Activated CD8-positive, alpha-beta memory T cell treated with anti-CD3 and anti-CD28 coated beads for 4 hours (primary cell): ENCODE measurements at places on chromosomes 12 and 14.

DNA sequence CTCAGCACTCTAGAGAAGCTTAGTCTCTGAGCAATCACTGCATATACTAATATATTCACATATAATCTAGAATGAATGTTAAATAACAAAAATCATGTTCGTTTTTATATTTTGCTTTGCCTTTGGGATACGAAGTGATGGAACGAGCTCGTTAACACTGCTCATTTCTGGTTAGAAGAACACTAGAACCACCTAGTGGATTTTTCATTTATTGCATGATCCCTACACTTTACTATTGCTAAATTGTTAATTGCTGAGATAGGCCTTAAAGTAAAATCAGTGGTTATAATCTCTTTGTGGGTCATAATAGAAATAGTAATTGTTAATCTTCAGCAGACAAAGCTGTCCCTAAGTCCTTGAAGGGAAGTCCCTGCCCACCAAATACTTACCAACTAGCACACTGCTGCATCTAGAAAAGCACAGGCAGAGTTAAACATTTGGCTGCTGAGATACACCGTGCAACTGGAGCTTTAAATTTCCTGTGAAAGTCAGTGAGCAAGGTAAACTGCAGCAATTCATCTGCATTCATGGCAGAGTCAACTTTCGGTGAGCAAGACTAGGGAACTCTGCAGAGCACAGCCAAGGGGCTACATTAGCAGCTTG, 353.7 kb downstream of the APAF1 start:
- no peak for DNase-seq

- DNase-seq = no peak
These were observed 138.4 kb downstream of the STXBP6 start for GRCh38 chr14:24911324-24912109.

- no peak for DNase-seq
These were observed 356.0 kb downstream of the BCL11B start for GRCh38 chr14:98916036-98916435.

DNA sequence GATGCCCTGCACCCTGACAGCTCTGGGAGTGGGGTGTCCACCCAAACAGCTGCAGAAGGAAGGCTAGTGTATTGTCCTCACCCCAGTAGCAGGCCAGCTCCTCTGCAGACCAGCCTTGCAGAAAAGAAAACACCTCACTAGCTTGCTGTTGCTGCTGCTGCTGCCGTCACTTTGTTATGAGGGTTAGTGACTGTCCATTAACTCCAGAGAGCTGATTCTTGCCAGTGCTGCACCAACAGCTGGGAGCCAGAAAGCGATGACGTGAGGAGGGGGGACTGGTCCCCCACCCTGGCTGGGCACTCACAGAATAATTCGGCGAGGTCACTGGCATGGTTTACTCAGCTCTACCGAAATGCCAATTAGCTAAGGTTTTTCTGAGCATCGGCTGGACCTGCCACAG, 2.8 kb downstream of the SYNDIG1L start:
- DNase-seq = no peak

DNA sequence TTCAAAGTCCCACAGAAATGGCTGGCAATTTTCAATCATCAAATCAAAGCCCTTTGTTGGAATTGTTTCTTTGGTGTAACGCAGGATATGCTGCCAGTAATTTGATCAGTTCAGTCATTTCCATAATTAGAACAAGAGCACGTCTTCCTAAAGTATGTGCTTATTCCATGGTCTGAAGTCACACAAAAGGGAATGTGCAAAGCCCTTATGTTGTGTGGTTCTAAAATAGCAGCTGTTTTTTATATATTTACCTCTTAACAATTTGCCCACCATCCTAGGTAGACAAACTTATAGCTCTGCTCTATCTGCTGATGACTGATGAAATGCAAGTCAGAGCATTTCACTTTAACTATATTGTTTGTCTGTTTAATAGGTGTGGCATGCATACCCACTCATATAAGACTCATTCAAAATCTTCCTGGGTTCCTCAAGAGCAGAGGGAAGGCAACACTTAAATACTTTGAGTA, 176.1 kb upstream of the SLC38A2 start:
- no peak for DNase-seq

DNA sequence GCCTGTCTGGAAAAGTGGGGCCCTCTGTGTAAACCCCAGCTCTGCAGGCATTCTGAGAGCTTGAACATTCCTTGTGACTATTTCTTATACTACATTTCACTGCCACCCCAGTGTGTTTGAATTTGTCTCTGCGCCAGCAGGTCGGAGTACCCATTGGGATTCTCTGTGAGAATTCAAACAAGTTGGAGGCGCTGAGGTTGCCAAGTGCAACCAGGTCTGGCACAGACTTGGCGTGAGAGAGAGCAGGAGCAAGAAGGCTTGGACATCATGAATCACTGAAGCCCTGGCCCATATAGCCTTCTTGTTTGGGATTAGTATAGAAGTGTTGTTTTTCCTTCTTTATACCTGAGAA, 33.0 kb upstream of the ATP2A2 start:
- no peak for DNase-seq

GRCh38 chr14:81681541-81681940, 147.9 kb upstream of the SEL1L start:
- no peak for DNase-seq

- DNase-seq = no peak
These were observed 32.9 kb downstream of the C14orf132 start for GRCh38 chr14:96072076-96072475.

GRCh38 chr12:88243982-88244381, 101.9 kb downstream of the TMTC3 start:
- no peak for DNase-seq

DNA sequence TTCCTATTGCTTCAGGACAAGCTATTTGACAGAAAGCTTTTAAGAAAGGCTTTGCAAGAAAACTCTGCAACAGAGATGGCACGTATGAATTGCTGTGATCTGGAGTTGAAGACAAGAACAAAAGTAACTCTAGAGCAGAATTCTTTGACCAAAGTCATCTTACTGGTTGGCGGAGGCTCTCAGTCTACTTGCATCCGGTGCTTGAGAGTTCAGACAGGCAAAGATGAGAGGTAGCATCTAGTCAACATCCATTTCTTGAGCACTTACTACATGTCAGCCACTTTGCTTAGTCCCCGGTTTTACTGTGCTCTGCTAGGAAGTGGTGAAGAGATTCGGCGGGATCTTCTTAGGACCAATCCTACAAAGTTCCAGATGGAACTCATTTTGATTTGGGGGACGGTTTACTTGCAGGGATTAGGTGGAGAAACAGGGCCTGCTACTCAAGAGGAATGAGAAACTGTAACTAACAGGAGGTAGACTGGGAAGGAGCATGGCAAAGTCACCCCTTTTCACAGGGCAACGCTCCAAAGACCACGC, 404 bp upstream of the CCDC91 start:
- DNase-seq = no peak
